ENCODE measurements at places on chromosomes 3 and 15. TPM values are rescaled to one million over a fixed set of nuclear protein-coding genes. Genes with fewer than 3 reads are reported as not detected.

- DNase-seq: no peak
These were observed 89.2 kb upstream of the PLCL2 start for GRCh38 chr3:16795581-16795980.

GRCh38 chr3:124893526-124893925 is 6.4 kb upstream of the ITGB5 start:
- no peak for DNase-seq

DNA sequence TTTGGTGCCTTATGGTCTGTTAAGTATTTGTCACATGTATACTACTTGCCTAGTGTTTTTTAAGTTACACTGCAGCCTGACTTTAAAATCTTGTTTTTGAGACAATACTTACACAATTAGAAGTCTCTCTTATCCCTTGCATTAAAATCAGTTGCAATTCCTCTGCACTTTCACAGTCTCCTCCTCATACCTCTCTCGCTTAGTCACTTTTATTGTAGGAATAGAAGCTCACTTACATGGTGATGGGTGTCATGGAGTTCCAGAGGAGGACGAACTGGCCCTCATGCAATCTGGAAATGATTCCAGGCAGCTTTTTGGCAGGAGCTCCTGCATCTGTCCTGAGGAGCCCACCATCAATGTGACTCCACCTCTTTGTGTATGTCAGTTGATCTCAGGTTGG is 238.4 kb upstream of the TBC1D5 start:
- DNase-seq: no peak

SKOR1 gene
- 0.16 TPM for total RNA-seq

DLL4 gene
- total RNA-seq: not detected

- DNase-seq: no peak
These were observed 48.3 kb downstream of the SLC6A20 start for GRCh38 chr3:45748068-45748467.

- DNase-seq: no peak
These were observed 163.4 kb downstream of the ATG7 start for GRCh38 chr3:11435440-11436165.

CCK gene
- not detected for total RNA-seq

- no peak for DNase-seq
These were observed 511.6 kb upstream of the MDFIC2 start for GRCh38 chr3:70824078-70824477.

LYZL4 gene
- not detected for total RNA-seq

WNT5A gene
- total RNA-seq: not detected

DNA sequence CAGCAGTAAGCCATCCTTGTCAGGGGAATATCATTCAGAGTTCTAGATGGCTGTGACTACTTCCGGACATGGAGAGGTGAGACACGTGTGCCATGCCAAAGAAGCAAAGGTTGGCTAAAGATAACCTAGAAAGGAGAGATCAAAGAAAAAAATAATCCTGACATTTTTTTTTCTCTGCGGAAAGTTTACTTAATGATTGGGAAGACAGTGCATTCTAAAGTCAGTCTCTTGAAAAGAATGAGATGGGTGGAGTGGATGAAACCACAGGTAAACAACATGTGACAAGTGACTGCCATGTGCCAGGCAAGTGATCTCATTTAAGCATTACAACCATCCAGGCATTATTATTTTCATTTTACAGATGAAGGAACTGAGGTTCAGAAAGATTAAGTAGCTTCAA is 436.6 kb downstream of the SOX2 start:
- no peak for DNase-seq

DNA sequence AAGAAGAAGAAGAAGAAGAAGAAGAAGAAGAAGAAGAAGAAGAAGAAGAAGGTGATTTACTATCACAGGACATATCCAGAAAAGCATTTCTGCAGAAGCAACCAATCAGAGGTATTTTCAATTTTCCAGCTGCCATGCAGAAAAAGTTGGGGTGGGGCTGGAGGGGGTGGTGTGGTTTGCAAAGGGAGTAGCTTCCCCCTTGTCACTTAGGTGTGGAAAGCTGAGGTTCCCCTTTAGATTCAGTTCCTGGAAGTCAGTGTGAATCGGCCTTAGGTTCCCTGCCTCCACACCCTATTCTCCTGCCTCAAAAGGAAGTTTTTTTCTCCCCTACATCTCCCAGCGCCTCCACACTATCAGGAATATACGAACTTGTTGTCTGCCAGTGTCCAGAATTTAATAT is 276.7 kb upstream of the ARRDC4 start:
- DNase-seq: no peak
